ENCODE measurements at places on chromosomes 12 and 14. TPM values are rescaled to one million over a fixed set of nuclear protein-coding genes. Genes with fewer than 3 reads are reported as not detected.

DNA sequence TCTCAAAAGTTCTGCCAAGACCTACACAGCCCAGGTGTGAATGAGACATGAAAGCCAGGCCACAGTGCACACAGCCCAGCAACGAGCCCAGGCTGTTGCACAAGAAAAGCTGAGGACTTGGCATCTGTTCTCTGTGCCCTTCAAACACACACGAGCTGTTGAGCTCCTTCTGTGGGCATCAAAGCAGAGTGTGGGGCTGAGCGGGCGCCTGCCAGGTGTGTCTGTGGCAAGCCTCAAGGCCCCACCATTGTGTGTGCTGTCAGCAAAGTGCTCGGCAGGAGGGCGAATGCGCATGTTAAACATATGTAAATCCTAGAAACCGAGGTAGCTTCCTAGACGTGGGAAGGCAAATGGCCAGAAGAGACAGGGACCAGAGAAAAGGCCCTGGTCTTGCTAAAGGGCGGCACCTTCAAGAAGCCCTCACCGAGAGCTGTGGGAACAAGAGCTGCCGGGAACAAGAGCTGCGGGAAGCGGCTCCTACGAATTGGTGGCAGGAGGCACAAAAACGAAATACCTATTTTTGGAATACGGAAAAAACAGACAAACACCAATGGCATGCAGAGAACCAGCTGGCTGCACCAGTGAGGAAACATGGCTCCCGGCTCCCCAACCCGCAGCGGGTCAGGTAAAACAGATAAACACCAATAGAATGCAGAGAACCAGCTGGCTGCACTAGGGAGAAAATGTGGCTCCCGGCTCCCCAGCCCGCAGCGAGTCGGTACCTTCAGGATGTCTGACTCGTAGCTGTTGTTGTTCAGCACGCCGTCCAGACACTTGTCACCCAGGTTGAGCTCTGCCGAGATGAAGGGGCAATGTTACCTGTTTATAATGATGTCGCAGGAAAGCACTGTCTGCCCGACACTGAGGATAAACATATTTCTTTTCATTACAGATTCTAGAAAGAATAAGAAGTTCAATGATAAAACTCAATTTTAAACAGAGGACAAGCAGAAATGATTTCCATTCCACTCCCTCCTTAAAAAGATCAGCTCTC is 19.0 kb upstream of the GOLGA3 start:
- peak; percentile 79 for DNase-seq

The GPRC5D gene
- not detected for total RNA-seq

DNA sequence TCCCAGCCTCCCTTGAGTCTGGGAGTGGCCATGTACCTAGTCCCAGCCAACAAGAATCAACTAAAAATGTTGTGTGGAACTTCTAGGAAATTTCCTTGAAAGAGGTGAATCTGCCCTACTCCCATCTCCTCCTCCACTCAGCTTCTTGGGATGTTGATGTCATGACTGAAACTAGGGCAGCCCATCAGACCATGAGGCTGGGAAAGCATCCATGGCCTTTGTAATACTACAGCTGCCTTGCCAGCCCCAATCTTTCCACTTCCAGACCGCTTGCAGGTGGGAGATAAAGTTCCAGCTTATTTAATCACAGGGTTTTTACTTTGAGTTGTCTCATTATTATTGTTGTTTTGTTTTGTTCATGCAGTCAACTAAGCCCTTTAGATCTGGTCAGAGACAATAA is 170.3 kb upstream of the LMNTD1 start:
- DNase-seq, result no peak

The AMHR2 gene
- total RNA-seq, result not detected

- DNase-seq, result no peak
Measured at GRCh38 chr12:14279845-14280244, 85.6 kb upstream of the ATF7IP start.

The SYCP3 gene
- not detected for total RNA-seq

The SLC25A21 gene
- total RNA-seq, result 6.0 TPM

The DTX1 gene
- 6.2 TPM for total RNA-seq

GRCh38 chr12:85325442-85325841 is 45.4 kb downstream of the ALX1 start:
- no peak for DNase-seq

- no peak for DNase-seq
Measured at GRCh38 chr14:69921052-69921451, 41.8 kb downstream of the SMOC1 start.

DNA sequence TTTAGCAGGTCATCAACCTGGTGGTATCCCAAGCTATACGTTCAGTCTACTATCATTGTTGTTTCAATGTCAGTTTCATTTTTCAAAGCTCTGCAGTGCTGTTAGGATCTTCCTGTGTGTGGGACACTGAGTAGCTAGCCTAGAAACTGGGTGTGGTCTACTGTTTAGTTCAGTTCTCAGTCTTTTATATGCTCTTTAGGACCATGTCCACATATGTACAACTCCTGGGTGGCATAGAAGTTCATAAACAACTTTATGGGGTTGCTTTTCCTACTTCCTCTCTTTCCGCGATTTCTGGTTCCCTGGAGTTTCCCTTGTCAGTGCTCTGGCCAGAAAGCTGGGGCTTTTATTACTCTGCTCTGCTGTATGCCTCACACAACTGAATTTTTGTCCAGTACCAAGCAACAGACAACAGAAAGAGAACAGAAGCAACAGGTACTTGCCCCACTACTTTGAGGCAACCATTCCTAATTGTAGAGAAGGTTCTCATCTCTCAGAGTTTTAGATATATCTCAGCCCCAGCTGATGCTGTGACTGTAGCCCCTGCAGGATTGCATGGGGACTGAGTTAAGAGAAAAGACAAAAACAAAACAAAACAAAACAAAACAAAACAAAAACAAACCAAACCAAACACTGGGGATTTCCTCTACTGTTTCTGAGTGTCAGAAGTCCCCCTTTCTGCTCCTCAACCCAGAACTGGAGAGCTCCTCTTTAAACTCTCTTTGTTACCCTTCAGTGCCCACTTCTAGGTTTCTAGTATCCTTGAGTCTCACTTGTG is 30.3 kb downstream of the MIS18BP1 start:
- no peak for DNase-seq

DNA sequence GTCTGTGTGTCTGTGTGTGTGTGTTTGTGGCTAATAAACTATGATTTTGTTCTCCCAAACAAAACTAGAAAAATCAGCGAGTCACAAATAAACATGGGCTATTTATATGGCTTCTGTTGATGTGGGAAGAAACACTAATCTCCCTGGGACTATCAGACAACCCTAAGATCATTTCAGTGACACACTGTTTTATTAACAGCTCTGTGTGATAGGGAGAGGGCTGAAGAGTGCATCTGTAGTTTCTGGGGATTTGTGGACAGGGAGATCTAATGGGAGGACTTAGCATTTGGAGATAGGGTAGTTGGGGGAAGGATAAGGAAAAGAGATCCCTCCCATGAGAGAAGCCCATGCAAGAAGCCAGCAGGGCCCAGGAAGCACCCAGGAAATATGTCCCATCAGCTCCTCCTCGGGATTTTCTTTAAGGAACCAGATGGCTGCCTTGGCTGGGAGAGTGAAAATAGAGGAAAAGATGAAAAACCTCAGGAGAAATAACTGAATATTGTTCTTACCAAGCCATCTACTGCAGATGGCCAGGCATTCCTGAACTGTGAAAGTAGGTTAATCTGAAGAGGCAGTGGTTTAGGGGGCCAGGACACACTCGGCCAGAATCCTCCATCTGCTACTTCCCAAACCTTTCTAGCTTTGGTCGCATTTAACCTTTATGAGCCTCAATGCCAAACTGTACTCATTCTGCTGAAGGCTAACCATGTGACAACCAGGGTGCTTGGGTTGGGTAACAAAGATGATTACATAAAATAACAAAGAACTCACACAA is 253.4 kb downstream of the BTG1 start:
- DNase-seq, result no peak

DNA sequence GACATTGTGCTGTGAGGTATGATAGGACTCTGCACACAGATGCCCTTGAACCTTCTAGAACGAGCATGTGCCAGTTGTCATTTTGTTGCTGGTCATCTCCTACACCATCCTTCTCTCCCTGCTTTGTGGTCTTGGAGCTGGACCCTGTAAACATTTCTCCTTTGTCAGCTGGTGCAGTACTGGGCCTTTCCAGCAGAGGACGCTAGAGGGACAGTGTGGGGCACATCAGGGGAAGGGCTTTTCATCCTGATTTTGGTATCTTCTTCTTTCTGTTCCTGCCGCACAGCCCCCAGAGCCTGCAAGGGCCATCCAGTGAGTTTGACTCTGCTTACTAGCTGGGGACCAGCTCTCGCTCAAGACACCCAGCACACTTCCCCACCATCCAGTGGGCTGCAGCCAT is 484.6 kb downstream of the AACS start:
- DNase-seq, result peak; percentile 84

The CAPZA3 gene
- total RNA-seq, result not detected

The PLXNC1 gene
- total RNA-seq, result 2.0 TPM

The PSMD9 gene
- 36.2 TPM for total RNA-seq

The DHH gene
- total RNA-seq, result not detected

GRCh38 chr14:76961631-76962302 is 66.7 kb downstream of the IRF2BPL start:
- peak; percentile 95 for DNase-seq

The DPY19L2 gene
- total RNA-seq, result 3.4 TPM

The CLEC4D gene
- total RNA-seq, result not detected

GRCh38 chr14:63853831-63854293 is 1.1 kb downstream of the SYNE2 start:
- DNase-seq, result peak; percentile 30

DNA sequence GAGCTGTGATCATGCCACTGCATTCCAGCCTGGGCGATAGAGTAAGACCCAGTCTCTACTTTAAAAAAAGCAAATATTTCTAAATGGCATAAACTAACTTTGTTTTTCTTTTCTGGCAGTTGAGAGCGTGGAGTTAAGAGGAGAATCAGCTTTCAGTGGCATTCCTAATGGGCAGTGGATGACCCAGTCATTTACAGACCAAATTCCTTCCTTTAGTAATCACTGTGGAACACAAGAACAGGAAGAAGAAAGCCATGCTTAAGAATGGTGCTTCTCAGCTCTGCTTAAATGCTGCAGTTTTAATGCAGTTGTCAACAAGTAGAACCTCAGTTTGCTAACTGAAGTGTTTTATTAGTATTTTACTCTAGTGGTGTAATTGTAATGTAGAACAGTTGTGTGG is 21.2 kb downstream of the TDG start:
- DNase-seq, result no peak

GRCh38 chr14:32571551-32571950 is 242.5 kb downstream of the AKAP6 start:
- no peak for DNase-seq

DNA sequence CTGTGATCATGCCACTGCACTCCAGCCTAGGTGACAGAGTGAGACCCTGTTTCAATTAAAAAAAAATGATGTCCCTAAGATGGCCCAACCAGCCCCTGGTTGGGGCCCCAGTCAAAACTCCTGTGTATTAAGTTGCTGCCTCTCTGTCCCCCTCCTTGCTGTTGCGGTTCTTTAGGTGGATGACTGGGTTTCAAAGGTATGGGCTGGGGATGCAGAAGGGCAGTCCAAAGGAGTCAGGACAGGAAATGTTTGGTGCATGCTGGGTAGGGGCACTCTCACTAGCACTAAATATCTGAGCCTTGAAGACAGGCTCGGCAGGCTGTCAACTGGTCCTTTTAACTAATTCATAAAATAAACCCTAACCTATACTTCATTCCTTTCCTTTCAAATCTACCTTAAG is 12.0 kb upstream of the PIP4K2C start:
- DNase-seq, result no peak

DNA sequence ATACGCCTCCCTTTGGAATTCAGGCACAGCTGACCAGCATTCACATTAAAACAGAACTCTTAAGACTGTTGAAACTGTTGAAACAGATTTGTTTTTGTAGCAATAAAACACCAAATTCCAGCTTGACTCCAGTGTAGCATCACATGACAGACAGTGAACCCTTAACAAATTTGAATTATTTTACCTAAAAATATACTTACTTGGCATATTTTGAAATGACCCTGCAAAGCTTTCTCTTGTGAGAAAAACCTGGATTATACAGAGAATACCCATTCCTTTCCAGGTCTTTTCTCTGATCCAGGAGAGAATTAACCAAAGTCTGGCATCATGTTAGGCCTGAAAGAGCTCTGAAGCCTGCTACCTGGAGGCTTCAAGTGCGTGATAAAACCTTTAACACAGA is 410.3 kb downstream of the FOXG1 start:
- no peak for DNase-seq

The TPH2 gene
- total RNA-seq, result 0.55 TPM

- DNase-seq, result no peak
Measured at GRCh38 chr12:6494258-6494743, 399 bp downstream of the NCAPD2 start.

- no peak for DNase-seq
Measured at GRCh38 chr14:68630081-68630571, 162.7 kb downstream of the ZFP36L1 start.

The CABP1 gene
- 10.7 TPM for total RNA-seq

The SLC4A8 gene
- 16.9 TPM for total RNA-seq

DNA sequence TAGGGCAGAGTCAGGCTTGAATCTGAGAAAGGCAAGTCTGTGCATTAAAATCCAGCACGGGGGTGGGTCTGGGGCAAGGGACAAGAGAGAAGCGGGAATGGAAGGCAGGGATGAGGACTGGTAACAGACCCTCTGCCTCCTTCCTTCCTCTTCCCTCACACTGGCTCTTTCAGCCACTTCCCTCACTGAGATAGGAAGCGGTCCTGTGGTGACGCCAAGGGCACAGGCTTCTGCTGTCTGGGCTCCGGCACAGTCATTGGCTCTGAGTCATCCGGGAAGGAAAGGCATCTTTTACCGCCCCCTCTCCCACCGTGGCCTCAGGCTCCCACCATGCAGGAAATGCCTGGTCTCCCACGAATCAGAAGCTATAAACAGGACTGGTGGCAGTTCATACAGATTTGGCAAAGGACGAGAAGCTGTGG is 70.2 kb downstream of the ETV6 start:
- DNase-seq, result no peak

DNA sequence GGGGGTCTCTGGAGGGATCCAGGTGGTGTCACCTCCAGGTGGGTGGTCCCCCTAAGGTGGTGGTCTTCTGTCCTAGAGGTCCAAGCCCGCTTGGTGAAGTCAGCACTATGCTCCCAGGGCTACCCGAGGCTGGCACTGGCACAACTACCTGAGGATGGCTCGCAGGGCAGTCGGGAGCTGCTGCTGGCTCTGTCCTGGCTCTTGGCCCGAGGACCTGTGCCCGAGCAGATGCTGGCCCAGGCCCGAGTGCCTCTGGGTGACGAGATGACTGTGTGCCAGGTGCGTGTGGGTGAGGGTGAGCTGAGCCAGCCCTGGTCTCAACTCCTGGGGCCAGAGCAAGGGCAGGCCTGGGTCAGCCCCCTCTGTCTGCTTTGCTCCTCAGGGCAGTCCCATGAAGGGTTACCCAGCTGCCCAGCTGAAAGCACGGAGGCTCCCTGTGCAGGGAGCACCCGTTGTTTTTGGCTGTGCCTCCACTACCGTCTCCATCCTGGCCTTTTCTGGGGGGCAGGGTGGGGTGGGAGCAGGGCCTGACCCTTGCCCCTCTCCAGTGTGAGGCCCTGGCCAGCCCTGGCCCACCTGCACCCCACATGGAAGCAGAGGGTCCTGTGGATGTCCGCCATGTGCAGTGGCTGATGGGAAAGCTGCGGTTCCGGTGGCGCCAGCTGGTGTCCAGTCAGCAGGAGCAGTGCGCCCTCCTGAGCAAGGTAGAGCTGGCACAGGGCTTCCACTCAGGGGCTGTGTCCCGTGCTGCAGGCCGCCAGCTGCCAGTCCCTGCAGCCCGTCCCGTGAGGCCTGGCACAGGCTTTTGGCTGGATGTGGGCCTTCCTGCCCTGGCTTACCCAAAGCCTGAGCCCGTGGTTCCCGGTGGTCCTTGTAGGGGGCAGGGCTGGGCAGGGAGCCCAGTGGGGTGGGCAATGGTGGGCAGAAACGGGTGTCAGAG is 1.3 kb downstream of the TEDC1 start:
- DNase-seq, result no peak

- no peak for DNase-seq
Measured at GRCh38 chr14:64324461-64324860, 30.3 kb upstream of the ESR2 start.

GRCh38 chr12:59963546-59963945 is 367.7 kb downstream of the SLC16A7 start:
- DNase-seq, result no peak
